ENCODE measurements at places on chromosomes 16 and 17. TPM values are rescaled to one million over a fixed set of nuclear protein-coding genes. Genes with fewer than 3 reads are reported as not detected.

The SETD1A gene
- total RNA-seq: 32.3 TPM

The PHAF1 gene
- 10.8 TPM for total RNA-seq

The GLTPD2 gene
- not detected for total RNA-seq

The GJD3 gene
- 0.48 TPM for total RNA-seq

The NOTUM gene
- total RNA-seq: 7.4 TPM

The CCDC78 gene
- 16.5 TPM for total RNA-seq

The HES7 gene
- 6.2 TPM for total RNA-seq

The ETV4 gene
- 1.3 TPM for total RNA-seq

The CTRL gene
- 2.7 TPM for total RNA-seq

The ZNF629 gene
- 50.9 TPM for total RNA-seq

The CHST5 gene
- 0.66 TPM for total RNA-seq

The SRL gene
- total RNA-seq: 51.1 TPM

The MYH13 gene
- 0.09 TPM for total RNA-seq

The ARL5C gene
- not detected for total RNA-seq

The ALOX12B gene
- 1.6 TPM for total RNA-seq

The GNG13 gene
- not detected for total RNA-seq

The PIPOX gene
- total RNA-seq: 6.5 TPM

The MFSD11 gene
- 45.8 TPM for total RNA-seq

The HBA1 gene
- 0.42 TPM for total RNA-seq

The NSRP1 gene
- total RNA-seq: 14.6 TPM

The RUNDC3A gene
- 5.8 TPM for total RNA-seq

The SCGB1C2 gene
- not detected for total RNA-seq

The C17orf78 gene
- not detected for total RNA-seq

The HID1 gene
- 35.2 TPM for total RNA-seq

The PSME3 gene
- 59.4 TPM for total RNA-seq

The LDAF1 gene
- total RNA-seq: 17.1 TPM

The SHISA9 gene
- total RNA-seq: not detected

The PHF12 gene
- 46.1 TPM for total RNA-seq

Data from cardiac muscle cell (in vitro differentiated cells and primary cell).